ENCODE measurements at places on chromosomes 3 and 15. TPM values are rescaled to one million over a fixed set of nuclear protein-coding genes. Genes with fewer than 3 reads are reported as not detected.
A peak's percentile ranks its signal among the peaks of the same experiment; 100 is the strongest.

GUCA1C gene
- not detected for polyA plus RNA-seq

MYO5C gene
- 0.81 TPM for polyA plus RNA-seq

EXD1 gene
- not detected for polyA plus RNA-seq

INSYN1 gene
- 19.5 TPM for polyA plus RNA-seq

GNB4 gene
- polyA plus RNA-seq = 4.7 TPM

C3orf85 gene
- polyA plus RNA-seq = not detected

FAM3D gene
- not detected for polyA plus RNA-seq

CHST14 gene
- polyA plus RNA-seq = 5.0 TPM

LIPC gene
- polyA plus RNA-seq = 0.48 TPM

IGDCC3 gene
- not detected for polyA plus RNA-seq

MASP1 gene
- 8.3 TPM for polyA plus RNA-seq

LRRC31 gene
- polyA plus RNA-seq = not detected

BFSP2 gene
- not detected for polyA plus RNA-seq

LRTM1 gene
- polyA plus RNA-seq = not detected

CCDC12 gene
- 72.0 TPM for polyA plus RNA-seq

GRCh38 chr3:73808862-73809509, 184.2 kb upstream of the PDZRN3 start:
- H3K36me3 ChIP-seq = no peaks in the 10 kb centered on the region
- H3K27ac ChIP-seq = no peak overlapping the region
- H3K4me1 ChIP-seq = no peaks in the 10 kb centered on the region
- H3K4me3 ChIP-seq = no peak overlapping the region
- no peaks in the 10 kb centered on the region for H3K27me3 ChIP-seq

- no peaks in the 10 kb centered on the region for H3K27me3 ChIP-seq
- H3K4me1 ChIP-seq = no peaks in the 10 kb centered on the region
- H3K27ac ChIP-seq = no peak overlapping the region
- no peak overlapping the region for H3K4me3 ChIP-seq
- no peaks in the 10 kb centered on the region for H3K36me3 ChIP-seq
These were observed 5.5 kb downstream of the UROC1 start for GRCh38 chr3:126512026-126512425.

DNA sequence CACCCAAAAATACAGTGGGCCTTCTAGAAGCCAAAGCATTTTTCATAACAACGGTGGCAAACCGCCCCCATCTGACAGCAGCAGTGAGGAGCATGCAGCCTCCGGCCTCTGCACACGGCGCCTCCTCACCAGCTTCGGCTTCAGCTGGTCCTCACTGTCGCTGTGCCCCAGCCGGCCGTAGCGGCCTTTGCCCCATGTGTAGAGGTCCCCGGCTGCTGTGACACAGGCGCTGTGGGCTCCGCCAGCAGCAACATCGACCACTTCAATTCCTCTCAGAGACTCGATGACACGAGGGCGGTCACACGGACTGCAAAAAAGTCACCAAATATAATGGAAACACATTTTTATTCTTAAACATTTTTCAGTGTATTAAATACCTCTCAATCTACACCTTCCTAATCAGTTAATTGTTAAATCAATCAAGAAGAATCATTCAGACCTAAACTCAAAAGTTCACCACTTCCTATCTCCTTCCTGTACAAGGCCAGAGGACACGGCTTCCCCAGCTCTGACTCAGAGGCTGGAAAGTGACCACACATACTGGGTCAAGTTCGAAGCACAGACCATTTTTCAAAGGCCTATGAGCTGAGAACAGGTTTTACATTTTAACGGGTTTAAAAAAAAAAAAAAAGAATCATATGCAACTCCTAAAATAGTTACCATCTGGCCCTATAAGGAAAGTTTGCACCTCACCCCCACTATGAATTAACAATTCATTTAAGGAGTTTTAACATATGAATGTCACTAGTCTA, 33.6 kb upstream of the OCA2 start:
- no peak overlapping the region for H3K4me3 ChIP-seq
- H3K4me1 ChIP-seq = peaks cover 10% of the 10 kb centered on the region
- no peaks in the 10 kb centered on the region for H3K27me3 ChIP-seq
- no peak overlapping the region for H3K27ac ChIP-seq
- peak; percentile 70 for DNase-seq

DNA sequence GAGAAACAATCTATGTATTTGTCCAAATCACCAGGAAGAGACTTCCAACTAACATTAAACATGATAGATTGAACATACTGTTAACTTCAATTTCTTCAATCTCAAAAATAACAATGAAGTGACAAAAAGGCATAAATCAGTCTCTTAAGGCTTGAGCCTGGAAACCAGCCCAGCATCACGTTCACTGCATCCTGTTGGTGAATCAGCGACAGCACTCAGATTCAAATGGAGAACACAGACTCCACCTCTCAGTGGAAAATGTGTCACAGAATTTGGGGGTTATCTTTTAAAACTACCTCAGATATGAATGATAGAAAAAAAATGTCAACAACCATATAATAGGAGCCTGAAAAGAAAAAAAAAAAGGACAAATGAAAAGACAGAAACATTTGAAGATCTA, 212.0 kb downstream of the MINAR1 start:
- no peaks in the 10 kb centered on the region for H3K27me3 ChIP-seq
- no peak for DNase-seq
- no peak overlapping the region for H3K27ac ChIP-seq
- no peaks in the 10 kb centered on the region for H3K36me3 ChIP-seq
- H3K4me1 ChIP-seq = no peaks in the 10 kb centered on the region

- DNase-seq = no peak
- no peaks in the 10 kb centered on the region for H3K27me3 ChIP-seq
- no peak overlapping the region for H3K27ac ChIP-seq
These were observed 847.6 kb upstream of the ALCAM start for GRCh38 chr3:104519068-104519467.

DNA sequence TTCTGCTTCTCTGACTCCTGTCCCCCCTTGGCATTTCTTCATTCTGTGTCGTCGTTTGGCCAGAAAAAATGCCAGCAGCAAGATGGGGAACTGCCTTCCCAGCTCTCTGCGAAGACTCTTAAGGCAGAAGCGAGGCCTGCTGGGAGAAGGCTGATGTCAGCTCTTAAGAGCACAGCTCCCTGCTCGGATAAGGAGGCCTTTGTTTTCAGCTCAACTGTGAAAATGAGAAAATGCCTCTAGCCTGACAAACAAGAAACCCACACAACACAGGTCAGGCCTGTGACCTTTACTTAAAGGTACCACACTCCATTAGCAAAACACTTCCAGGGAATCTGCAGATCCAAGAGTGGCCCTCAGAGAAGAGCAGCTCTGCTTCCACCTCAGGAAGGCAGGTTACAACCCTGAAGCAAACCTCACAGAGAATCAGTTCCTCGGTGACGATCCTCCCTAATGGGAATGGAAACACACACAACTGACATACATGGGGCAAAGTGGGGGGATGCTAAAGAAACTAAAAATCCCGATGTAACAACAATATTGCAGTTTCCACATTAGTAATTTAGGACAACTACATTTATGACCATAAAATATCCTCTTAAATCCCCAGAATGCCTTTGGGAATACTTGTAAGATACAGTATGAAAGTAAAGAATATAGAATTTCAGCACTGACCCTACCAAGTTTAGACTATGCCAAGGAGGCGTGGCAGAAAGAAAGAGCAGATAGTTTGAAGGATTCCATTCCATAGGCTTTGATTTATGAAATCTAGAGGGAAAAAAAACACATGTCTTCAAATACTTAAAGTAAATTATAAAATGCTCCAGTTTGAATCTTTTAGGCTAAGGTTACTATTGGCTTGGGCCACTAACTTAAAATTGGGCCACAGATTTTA, 52.1 kb downstream of the VGLL4 start:
- no peaks in the 10 kb centered on the region for H3K36me3 ChIP-seq
- peak; percentile 74 for DNase-seq
- H3K4me3 ChIP-seq = no peak overlapping the region
- no peaks in the 10 kb centered on the region for H3K27me3 ChIP-seq

- H3K36me3 ChIP-seq = peaks cover 9% of the 10 kb centered on the region
- peak overlapping the region; percentile 35 for H3K27ac ChIP-seq
- DNase-seq = no peak
- H3K4me1 ChIP-seq = no peaks in the 10 kb centered on the region
- H3K27me3 ChIP-seq = no peaks in the 10 kb centered on the region
These were observed 26.5 kb upstream of the POLR2M start for GRCh38 chr15:57680021-57680420.

DNA sequence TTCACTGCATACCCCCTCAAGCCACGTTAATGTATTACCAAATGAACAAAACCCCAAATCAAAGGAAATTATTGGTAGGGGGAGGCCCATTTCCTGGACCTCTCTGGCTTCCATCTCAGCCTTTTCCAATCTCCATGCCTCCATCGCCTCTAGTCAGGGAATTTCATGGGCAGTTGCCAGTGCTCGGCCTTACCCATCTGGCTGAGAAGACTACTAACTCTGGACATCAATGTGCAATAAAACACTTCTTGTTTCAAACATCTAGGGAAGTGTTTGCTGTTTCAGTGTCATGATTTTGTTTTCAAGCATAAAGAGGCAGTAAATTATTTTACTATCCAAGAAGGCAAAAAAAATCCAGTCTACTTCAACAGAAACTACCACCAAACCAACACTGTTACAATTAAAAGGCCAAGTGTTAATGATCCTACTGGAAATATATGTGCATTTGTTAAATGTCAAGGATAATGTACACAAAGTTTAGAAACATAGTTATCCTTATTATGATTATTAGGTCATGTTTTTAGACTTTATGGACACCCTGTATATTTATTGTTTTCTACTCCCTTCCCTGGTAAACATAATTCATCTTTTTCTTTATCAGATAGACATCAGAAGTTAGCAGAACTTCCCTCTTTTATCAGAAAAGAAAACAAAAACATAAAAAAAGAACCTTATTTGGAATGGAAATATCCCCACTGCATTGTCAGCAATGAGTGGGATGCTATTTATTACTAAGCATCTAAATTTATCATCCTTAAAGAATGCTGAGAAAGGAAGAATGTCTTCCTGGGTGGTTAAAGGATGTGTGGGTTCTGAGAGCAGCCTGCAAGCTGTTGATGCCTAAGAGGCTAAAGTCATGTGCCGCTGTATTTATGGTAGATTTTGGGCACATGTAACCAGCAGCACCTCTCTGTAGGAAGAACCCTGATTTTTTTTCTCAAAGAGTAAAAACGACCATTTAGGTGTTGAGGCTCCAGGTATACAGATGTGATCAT, 15.2 kb downstream of the LDHAL6B start:
- H3K27me3 ChIP-seq = no peaks in the 10 kb centered on the region
- no peak for DNase-seq
- H3K36me3 ChIP-seq = no peaks in the 10 kb centered on the region
- no peaks in the 10 kb centered on the region for H3K4me1 ChIP-seq

- H3K27ac ChIP-seq = no peak overlapping the region
- H3K36me3 ChIP-seq = no peaks in the 10 kb centered on the region
- H3K4me3 ChIP-seq = peak overlapping the region; percentile 68
These were observed 1.4 kb upstream of the PDZRN3 start for GRCh38 chr3:73626106-73626505.

DNA sequence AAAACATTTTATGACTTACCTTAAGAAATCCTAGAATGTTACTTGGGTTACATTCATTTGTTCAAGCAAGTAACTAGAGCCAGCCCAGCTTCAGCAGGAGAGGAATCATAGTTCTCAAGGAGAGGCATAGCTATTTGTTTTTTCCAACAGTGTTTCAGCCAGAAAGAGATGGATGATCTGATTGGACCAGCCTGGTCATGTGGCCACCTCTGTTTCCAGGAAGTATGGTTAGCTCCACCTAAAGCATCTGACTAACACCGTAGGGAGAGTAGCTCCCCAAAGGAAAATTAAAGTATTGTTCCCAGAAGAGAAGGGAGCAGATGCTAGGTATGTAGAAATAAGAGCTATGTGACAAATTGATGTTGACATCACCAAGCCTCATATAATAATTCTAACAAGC, 417.1 kb downstream of the TAFA4 start:
- H3K27ac ChIP-seq = no peak overlapping the region
- H3K4me1 ChIP-seq = no peaks in the 10 kb centered on the region
- H3K4me3 ChIP-seq = no peak overlapping the region
- H3K36me3 ChIP-seq = no peaks in the 10 kb centered on the region
- no peaks in the 10 kb centered on the region for H3K27me3 ChIP-seq

DNA sequence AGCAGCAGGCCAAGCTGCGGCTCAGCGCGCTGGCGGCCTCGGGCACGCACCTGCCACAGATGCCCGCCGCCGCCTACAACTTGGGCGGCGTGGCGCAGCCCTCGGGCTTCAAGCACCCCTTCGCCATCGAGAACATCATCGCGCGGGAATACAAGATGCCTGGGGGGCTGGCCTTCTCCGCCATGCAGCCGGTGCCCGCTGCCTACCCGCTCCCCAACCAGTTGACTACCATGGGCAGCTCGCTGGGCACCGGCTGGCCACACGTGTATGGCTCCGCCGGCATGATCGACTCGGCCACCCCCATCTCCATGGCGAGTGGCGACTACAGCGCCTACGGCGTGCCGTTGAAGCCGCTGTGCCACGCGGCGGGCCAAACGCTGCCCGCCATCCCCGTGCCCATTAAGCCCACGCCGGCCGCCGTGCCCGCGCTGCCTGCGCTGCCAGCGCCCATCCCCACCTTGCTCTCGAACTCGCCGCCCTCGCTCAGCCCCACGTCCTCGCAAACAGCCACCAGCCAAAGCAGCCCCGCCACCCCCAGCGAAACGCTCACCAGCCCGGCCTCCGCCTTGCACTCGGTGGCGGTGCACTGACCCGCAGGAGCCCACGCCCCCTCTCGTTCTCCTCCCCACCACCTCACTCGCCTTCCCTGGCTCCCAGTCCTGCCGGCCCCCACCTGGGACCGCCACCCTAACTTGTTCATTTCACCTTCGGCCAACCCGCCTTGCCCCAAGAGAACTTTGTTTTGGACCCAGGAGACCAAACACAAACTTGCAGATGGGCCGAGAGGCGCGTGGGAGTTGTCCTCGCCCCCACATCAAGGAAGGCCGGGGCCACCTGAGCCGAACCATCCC, 1.5 kb downstream of the FOXB1 start:
- H3K36me3 ChIP-seq = no peaks in the 10 kb centered on the region
- peak overlapping the region; percentile 46 for H3K4me3 ChIP-seq
- H3K27ac ChIP-seq = no peak overlapping the region
- peaks cover 98% of the 10 kb centered on the region for H3K27me3 ChIP-seq
- H3K4me1 ChIP-seq = peaks cover 16% of the 10 kb centered on the region

GRCh38 chr15:66830358-66830757, 128.3 kb downstream of the SMAD6 start:
- H3K27me3 ChIP-seq = no peaks in the 10 kb centered on the region
- no peak overlapping the region for H3K4me3 ChIP-seq
- DNase-seq = no peak

- DNase-seq = no peak
- H3K27ac ChIP-seq = no peak overlapping the region
- peaks cover 5% of the 10 kb centered on the region for H3K4me1 ChIP-seq
- H3K27me3 ChIP-seq = no peaks in the 10 kb centered on the region
These were observed 16.4 kb upstream of the GNAT1 start for GRCh38 chr3:50174947-50175524.
